ENCODE measurements at places on chromosomes 4 and X.

GRCh38 chrX:41781500-41781899, 57.5 kb downstream of the GPR82 start:
- no peak for DNase-seq

DNA sequence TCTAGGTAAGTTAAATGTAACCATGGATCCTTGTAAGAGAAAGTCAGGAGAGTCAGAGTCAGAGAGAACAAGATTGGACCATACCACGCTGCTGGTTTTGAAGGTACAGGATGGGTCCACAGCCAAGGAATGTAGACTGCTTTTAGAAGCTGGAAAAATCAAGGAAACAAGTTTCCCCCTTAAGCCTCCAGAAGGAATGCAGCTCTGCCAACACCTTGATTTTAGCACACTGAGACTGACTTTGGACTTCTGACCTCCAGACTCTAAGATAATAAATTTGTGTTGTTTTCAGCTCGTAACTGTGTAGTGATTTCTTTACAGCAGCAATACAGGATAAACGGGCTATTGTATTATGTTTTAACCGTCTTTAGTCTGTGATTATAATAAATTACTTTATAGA, 108.0 kb upstream of the USP38 start:
- DNase-seq: no peak

DNA sequence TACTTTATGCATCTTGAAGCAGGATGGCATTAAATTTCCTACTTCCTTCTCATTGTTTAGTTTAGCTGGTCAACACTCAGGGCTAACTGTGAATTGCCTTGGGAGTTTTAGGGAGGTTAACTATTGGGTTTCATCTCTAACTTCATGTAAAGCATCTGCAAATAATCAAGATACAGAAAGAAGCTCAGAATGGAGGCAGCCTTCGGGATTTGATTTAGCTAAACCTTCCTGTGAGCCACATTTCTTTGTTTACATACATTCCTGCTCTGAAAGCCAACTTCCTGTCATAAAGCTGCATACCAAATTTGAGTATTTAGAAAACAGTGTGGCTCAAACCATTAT, 131.7 kb upstream of the PCDH18 start:
- DNase-seq: peak; percentile 71

DNA sequence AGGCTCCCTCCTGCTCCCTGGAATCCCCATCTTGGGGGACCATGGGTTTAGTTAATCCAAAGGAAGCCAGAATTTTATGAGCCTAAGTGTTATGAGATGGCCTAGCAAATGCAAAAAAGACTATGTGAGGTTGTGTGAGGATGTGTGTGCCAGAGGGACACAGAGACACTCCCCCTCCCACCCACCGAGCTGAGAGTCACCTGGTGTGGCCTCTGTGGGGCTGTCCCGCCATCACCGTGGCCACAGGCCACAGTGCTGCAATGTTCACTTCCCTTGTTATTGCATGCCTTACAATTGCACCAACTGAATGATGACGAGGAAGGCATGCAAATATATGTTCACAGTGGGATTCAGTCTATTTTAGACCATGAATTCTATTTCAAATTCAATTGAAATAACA, 601 bp upstream of the FGFBP2 start:
- no peak for DNase-seq

DNA sequence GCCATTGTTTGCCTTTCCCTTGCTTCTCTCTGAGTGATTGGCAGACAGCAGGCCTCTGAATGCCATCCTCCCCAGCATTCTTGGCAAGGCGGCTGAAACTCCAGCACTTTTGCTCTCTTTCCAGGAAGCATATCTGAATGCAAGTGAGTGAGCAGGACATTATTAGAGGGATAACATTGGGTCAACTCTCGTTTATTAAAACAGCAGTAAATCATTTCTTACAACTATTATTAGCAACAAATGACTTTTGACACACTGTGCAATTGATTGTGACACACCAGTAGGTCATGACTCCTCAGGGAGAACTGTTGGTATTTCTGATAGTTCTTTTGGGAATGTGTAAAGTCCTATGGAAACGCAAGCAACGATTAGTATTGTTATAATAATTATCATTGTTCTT, 103.8 kb downstream of the EFNB1 start:
- no peak for DNase-seq

DNA sequence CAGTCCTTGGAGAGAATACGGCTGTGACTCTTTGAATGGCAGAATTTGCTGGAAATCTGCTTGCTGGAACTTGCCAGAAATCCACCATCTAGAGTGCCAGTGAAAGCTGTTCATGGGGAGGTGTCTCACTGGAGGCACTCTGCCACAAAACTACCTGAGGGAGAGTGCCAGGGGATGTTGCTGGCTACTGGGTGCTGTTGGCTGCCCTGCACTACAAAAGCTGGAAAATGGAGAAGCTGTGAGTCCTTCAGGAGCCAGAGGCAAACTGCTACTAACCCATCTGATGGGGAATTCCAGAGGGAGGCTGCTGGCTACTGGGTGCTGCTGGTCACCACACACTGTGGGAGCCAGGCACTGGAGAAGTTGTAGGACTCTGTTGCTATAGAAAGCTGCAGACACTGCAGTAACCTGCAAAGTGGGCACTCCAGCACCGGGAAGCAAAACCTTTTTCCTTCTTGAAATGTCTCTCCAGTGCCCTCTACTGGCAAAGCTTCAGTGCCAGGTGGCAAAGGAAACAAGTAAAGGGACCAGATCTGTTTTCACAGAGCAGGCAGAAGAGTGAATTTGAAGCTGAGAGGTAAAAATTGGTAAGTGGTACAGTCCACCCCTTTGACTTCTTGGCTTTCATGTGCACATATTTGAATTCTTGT, 47.8 kb upstream of the HSD17B10 start:
- peak; percentile 27 for DNase-seq

GRCh38 chr4:138243369-138243768, 1.2 kb upstream of the SLC7A11 start:
- no peak for DNase-seq

DNA sequence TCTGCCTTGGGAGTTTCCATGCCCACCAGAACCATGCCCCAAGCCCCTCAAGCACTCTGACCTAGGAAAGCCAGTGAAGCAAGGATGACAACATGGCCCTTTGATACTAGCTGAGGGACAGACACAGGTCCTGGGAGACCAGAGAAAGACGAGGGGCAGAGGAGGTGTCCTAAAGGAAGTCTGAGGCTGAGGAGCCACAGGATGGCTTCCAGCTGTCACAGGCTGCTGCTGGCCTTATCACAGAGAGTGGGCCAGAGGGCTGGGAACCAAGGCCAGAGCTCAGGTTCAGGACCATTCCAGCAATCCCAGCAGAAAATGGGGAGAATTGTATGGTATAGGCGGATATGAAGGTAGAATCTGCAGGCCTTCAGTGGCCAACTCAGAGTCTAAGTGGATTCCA, 31.7 kb upstream of the MSANTD1 start:
- DNase-seq: no peak

DNA sequence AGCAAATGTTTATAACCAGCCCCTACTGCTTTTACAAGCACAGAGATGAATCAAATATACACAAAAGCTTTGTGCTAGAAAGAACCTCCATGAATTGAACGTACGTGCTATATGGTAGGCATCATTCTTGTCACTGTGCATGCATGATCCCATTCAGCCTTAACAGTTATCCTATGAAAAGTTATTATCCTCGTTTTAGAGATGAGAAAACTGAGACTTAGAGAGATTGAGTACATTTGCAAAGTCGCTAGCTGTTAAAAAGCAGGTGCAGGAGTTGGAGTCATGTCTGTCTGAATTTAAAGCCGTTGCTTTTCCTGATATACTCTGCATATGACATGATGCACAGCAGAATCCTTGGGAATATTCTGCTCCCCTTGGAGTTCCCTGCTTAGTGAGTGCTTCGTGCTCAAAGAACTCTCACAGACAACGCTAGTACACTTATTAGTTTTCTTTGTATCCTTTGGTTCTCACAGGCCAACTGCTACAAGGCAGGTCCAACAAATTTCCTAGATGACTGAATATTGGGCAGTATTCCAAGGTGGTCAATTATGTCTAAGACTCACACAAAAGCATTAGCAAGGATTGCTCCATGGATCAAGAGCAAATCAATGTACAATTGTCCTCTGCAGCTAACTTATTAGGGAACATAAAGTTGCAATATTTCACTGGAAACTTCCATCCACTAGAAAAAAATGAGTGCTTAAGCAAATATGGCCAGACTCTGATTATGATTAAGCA, 42.8 kb upstream of the TRIM2 start:
- DNase-seq: no peak

- DNase-seq: no peak
Measured at GRCh38 chr4:99403380-99404184, 31.6 kb downstream of the ADH7 start.

GRCh38 chr4:1961038-1961437, 47.7 kb downstream of the NELFA start:
- DNase-seq: no peak

- no peak for DNase-seq
Measured at GRCh38 chrX:108068121-108068520, 23.2 kb downstream of the PSMD10 start.

GRCh38 chrX:120446498-120446897, 22.6 kb downstream of the LAMP2 start:
- no peak for DNase-seq

DNA sequence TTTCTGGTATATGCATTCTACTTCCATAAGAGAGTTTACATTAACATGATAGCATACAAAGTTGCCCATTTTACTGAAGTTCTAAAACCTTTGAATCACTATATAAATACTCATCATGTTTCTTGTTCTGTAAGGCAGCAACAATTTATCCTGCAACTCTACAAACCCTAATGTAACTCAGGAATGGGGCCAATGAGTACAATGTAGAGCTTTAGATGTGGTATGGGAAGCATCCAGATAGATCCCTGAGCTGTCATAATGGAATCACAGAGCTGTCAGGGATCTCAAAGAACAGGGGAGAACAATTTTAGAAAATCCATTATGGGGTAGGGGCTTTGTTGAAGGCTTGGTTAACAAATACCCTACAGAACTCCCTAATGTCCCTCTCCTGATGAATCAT, 88.5 kb downstream of the DCUN1D4 start:
- DNase-seq: no peak

Data from left renal cortex interstitium (tissue), 4 donors.